ENCODE measurements at places on chromosomes 16 and 17. TPM values are rescaled to one million over a fixed set of nuclear protein-coding genes. Genes with fewer than 3 reads are reported as not detected.

DNA sequence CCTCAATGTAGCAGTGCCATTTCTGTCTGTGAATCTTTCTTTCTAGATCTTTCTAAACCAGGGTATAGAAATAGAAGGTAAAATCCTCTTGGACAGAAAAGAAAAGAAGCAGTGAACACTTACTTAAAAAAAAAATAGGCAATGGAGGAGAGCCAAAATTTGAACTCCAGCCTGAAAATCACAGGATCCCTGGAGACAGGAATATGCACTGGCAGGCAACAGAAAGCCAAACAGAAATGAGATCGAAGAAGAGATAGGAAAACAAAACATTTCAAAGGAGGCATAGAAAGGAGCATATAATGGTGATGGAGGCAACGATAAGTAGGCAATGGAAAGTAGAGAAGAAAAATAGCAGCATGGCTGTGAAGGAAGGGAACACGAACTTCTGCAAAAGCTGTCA lies 253.7 kb upstream of the HSBP1 start:
- no peak for DNase-seq
- H3K4me3 ChIP-seq = no peak overlapping the region
- no peaks in the 10 kb centered on the region for H3K4me1 ChIP-seq

Gene KRTAP3-2
- not detected for total RNA-seq

Gene FOXN1
- total RNA-seq = not detected

Gene ERN2
- total RNA-seq = not detected
